ENCODE measurements at places on chromosomes 1 and 21.

- DNase-seq: no peak
Measured at GRCh38 chr1:8939362-8939995, 6.2 kb upstream of the CA6 start.

- DNase-seq: no peak
Measured at GRCh38 chr1:231107151-231107550, 54.7 kb upstream of the TRIM67 start.

- DNase-seq: no peak
Measured at GRCh38 chr1:5333291-5333690, 658.9 kb downstream of the NPHP4 start.

GRCh38 chr1:233006541-233006973 is 56.1 kb downstream of the NTPCR start:
- no peak for DNase-seq

DNA sequence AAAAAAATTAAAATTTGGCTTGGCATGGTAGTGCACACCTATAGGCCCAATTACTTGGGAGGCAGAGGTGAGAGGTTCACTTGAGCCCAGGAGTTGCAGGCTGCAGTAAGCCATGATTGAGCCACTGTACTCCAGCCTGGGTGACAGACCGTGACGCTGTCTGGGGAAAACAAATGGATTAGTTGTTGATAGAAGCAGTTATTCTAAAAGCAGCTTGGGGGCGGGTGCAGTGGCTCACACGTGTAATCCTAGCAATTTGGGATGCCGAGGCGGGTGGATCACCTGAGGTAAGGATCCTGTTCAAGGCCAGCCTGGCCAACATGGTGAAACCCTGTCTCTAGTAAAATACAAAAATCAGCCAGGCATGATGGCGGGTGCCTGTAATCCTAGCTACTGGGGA is 40.3 kb downstream of the KIF1B start:
- no peak for DNase-seq

DNA sequence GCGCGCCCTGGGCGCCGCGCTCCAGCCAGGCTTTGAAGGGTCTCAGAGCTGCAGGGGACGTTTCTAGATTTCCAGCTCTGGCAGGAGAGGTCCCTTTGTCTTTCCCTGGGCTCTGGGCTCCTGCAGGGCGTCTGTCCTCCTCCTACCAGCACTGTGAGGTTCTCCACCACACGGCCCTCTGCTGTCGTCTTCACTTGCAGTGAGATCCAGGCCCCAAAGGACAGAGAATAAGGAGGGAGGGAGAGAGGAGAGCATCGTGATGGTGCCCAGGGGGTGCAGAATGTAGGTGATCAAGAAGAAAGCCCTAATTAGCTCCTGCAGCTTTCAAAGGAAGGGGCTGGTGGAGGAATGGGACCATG is 4.2 kb upstream of the GNB1 start:
- DNase-seq: no peak

GRCh38 chr21:34858559-34858958 is 189.8 kb downstream of the CLIC6 start:
- DNase-seq: no peak

DNA sequence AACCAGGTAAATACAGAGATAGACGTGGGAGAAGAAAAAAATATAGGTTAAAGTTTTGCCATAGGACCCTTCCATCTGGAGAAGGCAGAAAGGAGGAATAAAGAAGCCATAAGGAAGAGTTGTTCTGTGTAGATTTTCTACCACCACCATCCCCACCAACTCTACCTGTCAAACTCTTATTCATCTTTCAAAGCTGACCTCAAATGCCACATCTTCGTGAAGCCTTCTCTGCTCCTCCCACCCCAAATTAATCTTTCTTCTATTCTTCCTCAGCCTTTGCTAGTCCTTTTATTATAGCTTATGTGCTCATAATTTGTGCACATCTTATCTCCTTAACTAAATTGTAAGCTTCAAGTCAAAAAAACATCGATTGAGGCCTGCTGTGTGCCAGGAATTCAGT is 1.3 kb upstream of the NECTIN4 start:
- DNase-seq: no peak

- DNase-seq: no peak
Measured at GRCh38 chr1:200053646-200054045, 26.1 kb downstream of the NR5A2 start.

GRCh38 chr1:51433269-51433971 is 85.6 kb downstream of the EPS15 start:
- no peak for DNase-seq

- DNase-seq: no peak
Measured at GRCh38 chr21:38765056-38765455, 40.7 kb upstream of the ETS2 start.

All from ACHN (cell line).